Right atrium auricular region (tissue), 2 donors: ENCODE measurements at places on chromosomes 7 and 10. TPM values are rescaled to one million over a fixed set of nuclear protein-coding genes. Genes with fewer than 3 reads are reported as not detected.

DNA sequence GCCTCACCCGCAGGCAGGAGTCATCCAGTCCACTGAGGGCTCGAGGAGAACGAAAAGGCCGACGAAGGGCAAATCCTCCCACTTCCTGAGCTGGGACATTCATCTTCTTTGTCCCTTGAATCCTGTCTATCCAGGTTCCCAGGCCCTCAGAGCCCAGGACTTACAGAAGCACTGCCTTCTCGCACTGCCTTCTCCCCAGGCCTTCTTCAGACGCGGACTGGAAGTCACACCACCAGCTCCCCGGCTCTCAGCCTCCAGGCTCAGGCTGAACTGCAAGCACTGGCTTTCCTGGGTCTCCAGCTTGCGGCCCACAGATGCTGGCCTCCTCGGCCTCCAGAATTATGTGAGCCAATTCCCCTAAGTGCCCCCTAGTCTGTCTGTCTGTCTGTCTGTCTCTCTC lies 6.4 kb upstream of the MMP21 start:
- DNase-seq = no peak
- H3K27me3 ChIP-seq = no peaks in the 10 kb centered on the region
- no peak overlapping the region for H3K27ac ChIP-seq

DNA sequence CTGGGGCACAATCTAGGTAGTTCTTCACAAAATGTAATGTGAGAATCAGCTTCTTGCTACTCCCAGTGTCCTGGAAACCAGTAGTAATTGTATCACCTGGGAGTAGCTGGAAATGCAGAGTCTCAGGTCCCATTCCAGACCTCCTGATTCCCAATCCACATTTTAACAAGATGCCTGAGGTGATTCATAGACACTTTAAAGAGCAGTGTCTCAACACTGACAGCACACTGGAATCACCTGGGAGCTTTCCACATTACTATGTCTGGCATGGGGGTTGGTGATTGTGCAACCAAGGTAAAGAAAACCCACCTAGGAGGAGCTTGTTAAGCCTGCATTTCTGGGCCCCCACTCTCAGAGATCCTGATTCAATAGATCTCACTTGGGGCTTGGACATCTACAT lies 11.1 kb downstream of the DPY19L1 start:
- no peak for DNase-seq
- H3K4me1 ChIP-seq = no peaks in the 10 kb centered on the region
- no peaks in the 10 kb centered on the region for H3K27me3 ChIP-seq
- H3K4me3 ChIP-seq = no peak overlapping the region
- H3K36me3 ChIP-seq = no peaks in the 10 kb centered on the region

The PPIF gene
- total RNA-seq = 63.0 TPM

- no peak for DNase-seq
- no peak overlapping the region for H3K27ac ChIP-seq
- H3K4me1 ChIP-seq = no peaks in the 10 kb centered on the region
- no peaks in the 10 kb centered on the region for H3K36me3 ChIP-seq
- no peak overlapping the region for H3K4me3 ChIP-seq
- H3K27me3 ChIP-seq = no peaks in the 10 kb centered on the region
These were observed 12.1 kb downstream of the ZNF467 start for GRCh38 chr7:149761307-149761706.

GRCh38 chr7:107661081-107661864 lies 645 bp downstream of the SLC26A4 start:
- peaks cover 3% of the 10 kb centered on the region for H3K27me3 ChIP-seq
- peak overlapping the region; percentile 24 for H3K4me3 ChIP-seq
- H3K36me3 ChIP-seq = no peaks in the 10 kb centered on the region
- H3K27ac ChIP-seq = no peak overlapping the region
